ENCODE measurements at places on chromosomes 1 and 21. TPM values are rescaled to one million over a fixed set of nuclear protein-coding genes. Genes with fewer than 3 reads are reported as not detected.

EXOSC10 gene
- polyA plus RNA-seq, result 38.5 TPM

RPTN gene
- polyA plus RNA-seq, result not detected

ADIPOR1 gene
- 56.2 TPM for polyA plus RNA-seq

ATP6V1G3 gene
- polyA plus RNA-seq, result not detected

TRIM63 gene
- polyA plus RNA-seq, result 4.3 TPM

GFI1 gene
- 2.5 TPM for polyA plus RNA-seq

WNT3A gene
- polyA plus RNA-seq, result not detected

KRTAP23-1 gene
- polyA plus RNA-seq, result not detected

LRRN2 gene
- polyA plus RNA-seq, result 3.1 TPM

FALEC gene
- polyA plus RNA-seq, result not detected

GRCh38 chr1:203103829-203104495 lies 18.1 kb upstream of the MYOG start:
- no peaks in the 10 kb centered on the region for H3K27me3 ChIP-seq
- no peak overlapping the region for H3K4me3 ChIP-seq
- no peak overlapping the region for H3K27ac ChIP-seq
- H3K36me3 ChIP-seq, result no peaks in the 10 kb centered on the region
- H3K4me1 ChIP-seq, result no peaks in the 10 kb centered on the region
- no peak for DNase-seq

DNA sequence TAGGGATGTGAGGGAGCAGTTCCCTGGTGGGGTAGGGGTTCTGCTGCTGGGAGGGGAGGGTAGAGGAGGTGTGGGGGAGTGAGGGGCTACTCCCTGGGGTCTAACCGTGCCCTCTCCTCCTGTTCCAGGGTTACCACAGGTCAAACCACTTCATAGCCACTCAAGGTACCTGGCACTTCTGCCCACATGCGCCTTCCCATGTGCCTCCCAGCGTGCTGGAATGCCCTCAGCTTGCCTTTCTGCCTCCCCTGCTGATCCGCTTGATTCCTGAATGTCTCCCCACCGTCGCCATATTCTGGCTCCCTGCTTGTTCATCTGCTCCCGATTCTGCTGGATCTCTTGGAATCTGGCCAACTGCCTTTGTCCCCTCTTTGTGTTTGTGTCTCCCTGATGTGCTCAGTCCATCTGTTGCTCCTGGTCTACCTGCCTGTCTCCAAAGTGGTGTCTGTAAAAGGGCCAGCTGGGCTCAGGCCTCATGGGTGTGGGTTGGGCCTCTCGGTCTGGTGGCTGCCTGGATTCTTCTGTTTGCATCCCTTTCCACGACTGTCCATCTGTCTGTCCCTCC lies 74.4 kb downstream of the PTPRU start:
- no peak overlapping the region for H3K4me3 ChIP-seq
- H3K36me3 ChIP-seq, result no peaks in the 10 kb centered on the region
- H3K27ac ChIP-seq, result no peak overlapping the region
- no peaks in the 10 kb centered on the region for H3K27me3 ChIP-seq
- DNase-seq, result no peak

DNA sequence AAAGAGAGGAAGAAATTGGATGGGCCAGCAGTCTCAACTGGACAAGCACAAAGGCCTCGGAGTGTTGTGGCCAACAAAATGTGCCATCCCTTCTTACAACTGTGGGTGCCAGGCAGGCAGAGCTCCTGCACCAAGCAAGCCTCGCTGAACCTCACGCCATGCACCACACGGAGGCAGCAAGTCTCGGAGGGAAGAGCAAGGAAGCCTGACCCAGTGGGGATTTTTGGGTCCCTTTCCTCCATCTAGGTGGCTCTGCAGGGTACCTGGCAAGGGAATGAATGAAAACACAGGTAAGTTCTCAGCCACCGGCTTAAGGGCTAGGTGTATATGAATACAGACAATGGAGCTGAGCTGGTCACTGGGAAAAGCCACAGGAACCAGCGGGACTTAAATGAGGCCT lies 40.8 kb downstream of the HSD3B1 start:
- H3K27ac ChIP-seq, result no peak overlapping the region
- H3K4me1 ChIP-seq, result no peaks in the 10 kb centered on the region
- H3K27me3 ChIP-seq, result no peaks in the 10 kb centered on the region
- H3K36me3 ChIP-seq, result no peaks in the 10 kb centered on the region
- DNase-seq, result no peak

- no peak overlapping the region for H3K4me3 ChIP-seq
- no peaks in the 10 kb centered on the region for H3K36me3 ChIP-seq
- H3K27me3 ChIP-seq, result no peaks in the 10 kb centered on the region
- no peak for DNase-seq
- no peak overlapping the region for H3K27ac ChIP-seq
Measured at GRCh38 chr1:82534996-82535395, 734.3 kb downstream of the ADGRL2 start.

DNA sequence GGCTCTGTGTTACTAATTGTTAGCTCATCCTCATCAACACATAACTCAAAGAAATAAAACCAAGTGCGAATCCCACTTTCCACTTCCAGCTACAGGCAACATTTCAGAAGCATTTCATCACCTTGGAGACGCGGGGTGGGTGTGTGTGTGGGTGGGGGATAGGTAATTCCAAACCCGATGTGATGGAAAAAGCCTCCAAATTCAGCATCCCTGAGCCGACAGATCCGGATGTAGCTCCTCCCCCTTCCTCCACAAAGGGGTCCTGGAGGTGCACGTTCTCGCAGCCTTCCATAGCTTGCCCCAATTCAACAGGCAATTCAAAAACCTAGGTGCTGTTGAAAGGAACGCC lies 486 bp downstream of the HSPA13 start:
- H3K27ac ChIP-seq, result peak overlapping the region; percentile 97
- H3K27me3 ChIP-seq, result no peaks in the 10 kb centered on the region
- H3K4me3 ChIP-seq, result peak overlapping the region; percentile 54
- H3K4me1 ChIP-seq, result no peaks in the 10 kb centered on the region
- H3K36me3 ChIP-seq, result peaks cover 5% of the 10 kb centered on the region

DNA sequence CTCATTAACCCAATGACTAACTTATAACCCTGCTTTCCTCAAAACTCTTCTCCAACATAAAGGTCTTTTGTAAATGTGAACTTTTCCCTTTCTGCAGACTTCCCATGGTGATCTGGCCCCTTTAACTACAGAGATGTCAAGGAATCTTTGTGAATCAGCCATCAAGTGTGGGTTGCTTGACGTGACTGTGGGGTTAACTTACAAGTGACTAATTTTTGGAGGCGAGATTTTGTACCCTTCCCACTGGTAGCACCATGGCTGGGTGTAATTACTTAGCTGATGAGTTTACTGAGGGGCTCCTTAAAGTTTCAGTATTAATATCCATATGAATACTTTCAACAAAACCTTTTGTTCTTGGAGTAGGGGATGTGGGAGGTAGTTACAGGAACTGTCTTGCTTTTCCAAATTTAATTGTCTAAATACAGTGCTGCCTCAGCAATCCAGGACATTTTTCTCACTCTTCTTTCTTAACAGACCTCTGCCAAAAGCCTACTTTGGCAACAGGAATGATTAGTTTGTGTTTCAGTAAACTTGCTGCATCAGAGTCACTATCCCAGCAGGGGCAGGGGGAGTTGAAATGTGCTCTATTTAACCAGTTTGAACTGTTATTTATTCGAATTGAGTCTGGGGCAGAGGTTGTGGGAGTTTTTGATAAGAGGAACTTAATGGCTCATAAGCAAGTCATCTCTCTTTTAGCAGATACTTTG lies 217.3 kb upstream of the FGGY start:
- H3K4me1 ChIP-seq, result peaks cover 43% of the 10 kb centered on the region
- H3K27ac ChIP-seq, result no peak overlapping the region
- no peak for DNase-seq
- no peak overlapping the region for H3K4me3 ChIP-seq
- H3K36me3 ChIP-seq, result no peaks in the 10 kb centered on the region

DNA sequence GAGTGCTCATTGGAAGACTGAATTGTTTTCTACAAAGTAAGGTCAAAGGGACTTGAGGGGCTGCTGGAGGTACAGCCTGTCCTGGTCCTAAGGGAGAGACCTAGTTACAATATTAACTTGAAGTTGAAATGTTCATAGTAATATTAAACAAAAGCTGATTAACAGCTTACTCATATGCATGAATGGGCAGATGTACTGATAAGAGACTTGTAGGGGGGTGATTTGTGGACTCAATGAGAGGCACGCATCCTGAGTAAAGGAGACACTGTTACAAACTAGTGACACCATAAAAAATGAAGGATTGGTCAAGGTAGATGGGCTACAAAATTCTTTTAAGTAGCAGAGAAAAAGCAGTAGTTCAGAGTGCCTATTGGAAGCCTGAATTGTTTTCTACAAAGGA lies 2.7 kb downstream of the HSD11B1 start:
- H3K27me3 ChIP-seq, result no peaks in the 10 kb centered on the region
- H3K27ac ChIP-seq, result no peak overlapping the region
- H3K4me3 ChIP-seq, result no peak overlapping the region
- no peaks in the 10 kb centered on the region for H3K36me3 ChIP-seq
- DNase-seq, result no peak
- no peaks in the 10 kb centered on the region for H3K4me1 ChIP-seq

- H3K36me3 ChIP-seq, result no peaks in the 10 kb centered on the region
- DNase-seq, result no peak
- no peaks in the 10 kb centered on the region for H3K4me1 ChIP-seq
- H3K27me3 ChIP-seq, result no peaks in the 10 kb centered on the region
- H3K4me3 ChIP-seq, result no peak overlapping the region
- H3K27ac ChIP-seq, result no peak overlapping the region
Measured at GRCh38 chr21:35962917-35963316, 97.4 kb downstream of the SETD4 start.

DNA sequence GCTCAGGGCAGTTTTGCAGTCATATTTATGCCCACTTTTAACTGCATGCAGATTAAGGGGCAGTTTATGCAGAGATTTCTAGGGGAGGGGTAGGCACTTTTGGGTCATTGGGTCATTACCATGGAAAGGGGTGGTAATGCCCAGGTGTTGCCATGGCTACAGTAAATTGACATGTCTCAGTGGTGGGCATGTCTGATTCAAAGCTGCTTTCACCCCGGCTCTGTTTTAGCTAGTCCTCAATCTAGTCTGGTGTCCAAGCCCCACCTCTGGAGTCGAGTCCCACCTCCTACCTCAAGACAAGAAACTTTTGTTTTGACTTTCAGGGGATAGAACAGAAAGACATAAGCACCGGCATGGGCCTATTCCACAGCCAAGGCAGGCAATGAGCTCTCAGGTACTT lies 8.9 kb upstream of the NEK2 start:
- no peaks in the 10 kb centered on the region for H3K36me3 ChIP-seq
- H3K4me1 ChIP-seq, result no peaks in the 10 kb centered on the region
- H3K4me3 ChIP-seq, result no peak overlapping the region

DNA sequence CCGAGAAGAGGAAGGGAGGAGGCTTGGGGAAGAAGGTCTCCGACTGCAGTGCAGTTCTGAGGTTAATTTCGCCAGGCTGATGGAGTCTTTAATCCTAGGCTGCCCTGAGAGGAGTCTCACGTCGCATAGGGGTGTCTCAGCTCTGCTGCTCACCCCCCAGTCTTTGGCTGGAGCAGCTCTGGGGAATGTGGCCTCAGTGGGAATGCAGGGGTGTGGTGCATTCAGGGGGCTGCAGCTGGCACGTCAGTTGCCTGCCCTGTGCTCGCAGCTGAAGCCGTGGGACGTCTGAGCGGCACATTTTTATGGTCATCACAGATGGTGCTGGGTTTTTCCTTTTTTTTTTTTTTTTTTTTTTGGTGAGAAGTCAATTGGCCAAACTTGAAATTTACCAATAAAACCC lies 38.2 kb downstream of the ACTN2 start:
- no peak overlapping the region for H3K27ac ChIP-seq
- no peak for DNase-seq
- no peaks in the 10 kb centered on the region for H3K27me3 ChIP-seq
- no peaks in the 10 kb centered on the region for H3K4me1 ChIP-seq
- no peaks in the 10 kb centered on the region for H3K36me3 ChIP-seq

DNA sequence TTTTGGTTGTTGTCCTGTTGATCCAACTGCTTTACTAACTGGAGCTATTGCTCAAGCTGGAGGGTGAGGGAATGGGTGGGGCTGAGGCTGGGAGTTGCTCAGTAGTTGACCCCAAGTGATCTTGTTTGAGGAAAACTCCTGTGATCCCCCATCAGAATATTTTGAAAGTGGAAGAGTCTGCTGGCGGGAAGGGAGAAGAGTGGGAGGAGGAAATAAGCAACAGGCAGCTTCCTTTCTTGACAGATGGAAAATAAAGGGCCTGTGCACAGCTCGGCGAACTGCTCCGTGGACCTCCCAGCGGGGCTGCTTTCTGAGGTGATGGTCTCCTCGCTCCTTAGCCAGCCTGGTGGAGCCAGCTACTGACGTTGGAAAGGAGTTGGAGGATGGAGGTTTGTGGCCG lies 199.1 kb upstream of the LMO4 start:
- no peak overlapping the region for H3K4me3 ChIP-seq
- H3K27me3 ChIP-seq, result no peaks in the 10 kb centered on the region
- H3K27ac ChIP-seq, result no peak overlapping the region
- H3K4me1 ChIP-seq, result no peaks in the 10 kb centered on the region
- no peak for DNase-seq

- no peak for DNase-seq
- H3K4me1 ChIP-seq, result no peaks in the 10 kb centered on the region
- H3K36me3 ChIP-seq, result peaks cover 10% of the 10 kb centered on the region
- H3K27me3 ChIP-seq, result no peaks in the 10 kb centered on the region
- peak overlapping the region; percentile 57 for H3K27ac ChIP-seq
Measured at GRCh38 chr1:25247829-25248754, 838 bp upstream of the RSRP1 start.

DNA sequence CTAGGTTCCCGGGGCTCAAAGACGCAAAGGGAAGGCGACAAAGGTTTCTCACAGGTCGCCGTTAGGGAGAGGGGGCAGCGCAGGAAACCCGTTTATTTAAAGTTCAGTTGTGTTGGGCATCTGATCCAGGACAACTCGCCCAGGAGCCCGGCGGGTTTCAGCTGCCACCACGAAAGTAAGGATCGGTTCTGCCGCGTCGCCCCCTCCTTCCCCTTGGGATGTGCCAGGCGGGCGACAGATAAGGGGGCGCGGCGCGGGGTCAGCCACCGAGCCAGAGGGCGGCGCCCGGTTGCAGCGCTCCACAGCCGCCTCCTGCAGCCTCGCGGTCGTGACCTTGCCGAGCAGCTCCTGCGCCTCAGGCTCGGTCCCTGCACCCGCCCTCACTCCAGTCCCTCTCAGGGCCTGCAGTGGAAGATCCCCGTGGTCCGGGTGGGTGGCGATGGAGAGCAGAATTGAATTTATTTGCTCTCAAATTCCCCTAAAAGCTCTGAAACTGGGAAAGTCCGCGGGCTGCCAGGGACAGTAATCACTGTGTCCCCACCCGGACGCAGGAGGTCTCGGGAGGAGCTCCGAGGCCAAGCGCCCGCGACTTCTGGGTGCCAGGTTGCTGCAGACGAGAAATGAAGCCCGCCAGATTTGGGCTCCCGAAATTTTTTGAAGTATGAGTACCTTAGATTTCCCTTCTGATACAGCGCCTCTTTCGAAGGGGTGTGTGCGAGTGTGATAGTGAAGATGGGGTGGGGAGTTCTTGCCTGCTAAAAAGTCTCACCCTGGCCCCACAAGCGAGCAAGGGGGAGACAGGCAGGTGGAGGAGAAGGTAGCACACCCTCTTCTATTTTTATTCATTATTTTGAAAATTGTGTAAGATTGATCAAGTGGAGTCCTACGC lies 28.4 kb upstream of the NFIA start:
- peak overlapping the region; percentile 40 for H3K4me3 ChIP-seq
- H3K36me3 ChIP-seq, result no peaks in the 10 kb centered on the region
- no peaks in the 10 kb centered on the region for H3K27me3 ChIP-seq

- no peaks in the 10 kb centered on the region for H3K27me3 ChIP-seq
- peak; percentile 17 for DNase-seq
- H3K4me3 ChIP-seq, result no peak overlapping the region
- peaks cover 49% of the 10 kb centered on the region for H3K4me1 ChIP-seq
Measured at GRCh38 chr1:53182716-53183094, 13.9 kb upstream of the CPT2 start.

GRCh38 chr1:5141750-5142149 lies 487.3 kb downstream of the AJAP1 start:
- H3K36me3 ChIP-seq, result no peaks in the 10 kb centered on the region
- no peak overlapping the region for H3K4me3 ChIP-seq
- no peak for DNase-seq
- H3K27me3 ChIP-seq, result no peaks in the 10 kb centered on the region
- no peak overlapping the region for H3K27ac ChIP-seq
- H3K4me1 ChIP-seq, result no peaks in the 10 kb centered on the region

Measured in small intestine (tissue), 16 donors.